ENCODE measurements at places on chromosomes 4 and X.

DNA sequence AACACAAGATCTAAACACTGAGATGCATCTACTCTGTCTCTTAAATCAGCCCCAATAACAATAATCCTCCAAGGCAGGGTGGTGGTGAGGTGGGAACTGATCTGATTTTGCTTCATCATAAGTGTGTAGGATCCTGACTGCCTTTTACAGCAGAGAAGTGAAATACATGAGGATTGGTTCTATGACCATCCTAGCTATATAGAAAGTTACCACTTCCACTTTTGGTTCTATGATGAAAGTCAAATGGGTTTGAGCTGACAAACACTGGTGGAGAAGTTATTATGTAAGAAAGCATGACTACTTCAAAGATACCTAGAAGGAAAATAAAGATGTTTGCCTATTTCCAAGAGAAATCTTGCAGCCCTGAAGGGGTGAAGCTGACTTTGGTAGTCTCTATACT lies 181.6 kb downstream of the NKX6-1 start:
- DNase-seq: no peak

- no peak for DNase-seq
Observed at GRCh38 chr4:5660185-5660584, 48.2 kb downstream of the EVC2 start.

DNA sequence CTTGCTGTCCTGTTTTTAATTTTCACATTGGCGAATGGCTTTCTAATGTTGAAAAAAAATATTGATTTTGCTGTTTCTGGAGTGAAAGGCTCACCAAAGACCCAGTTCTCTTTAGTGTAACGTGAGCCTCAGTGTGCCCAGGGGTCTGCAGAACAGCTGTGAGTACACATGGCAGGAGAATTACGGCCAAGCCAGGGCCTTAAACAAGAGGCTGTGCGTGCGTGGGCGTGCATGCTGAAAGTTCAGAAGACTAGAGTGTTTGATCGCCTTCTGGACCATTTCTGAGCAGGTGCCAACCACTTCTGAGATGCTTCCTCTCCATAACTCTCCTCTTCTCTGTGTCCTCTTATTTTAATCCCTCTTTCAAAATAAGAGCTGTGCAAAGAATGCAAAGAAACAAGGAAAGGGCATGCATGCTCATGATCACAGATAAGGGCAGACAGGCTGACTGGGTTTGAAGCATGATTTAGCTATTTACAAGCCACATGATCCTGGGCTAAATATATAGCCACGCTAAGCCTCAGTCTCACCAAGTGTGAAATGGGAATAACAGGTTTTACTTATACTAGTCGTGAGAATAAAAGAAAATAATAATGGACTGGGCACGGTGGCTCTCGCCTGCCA lies 9.9 kb downstream of the PHEX start:
- DNase-seq: peak; percentile 19

- DNase-seq: no peak
Observed at GRCh38 chr4:97475621-97476020, 667.7 kb downstream of the STPG2 start.

DNA sequence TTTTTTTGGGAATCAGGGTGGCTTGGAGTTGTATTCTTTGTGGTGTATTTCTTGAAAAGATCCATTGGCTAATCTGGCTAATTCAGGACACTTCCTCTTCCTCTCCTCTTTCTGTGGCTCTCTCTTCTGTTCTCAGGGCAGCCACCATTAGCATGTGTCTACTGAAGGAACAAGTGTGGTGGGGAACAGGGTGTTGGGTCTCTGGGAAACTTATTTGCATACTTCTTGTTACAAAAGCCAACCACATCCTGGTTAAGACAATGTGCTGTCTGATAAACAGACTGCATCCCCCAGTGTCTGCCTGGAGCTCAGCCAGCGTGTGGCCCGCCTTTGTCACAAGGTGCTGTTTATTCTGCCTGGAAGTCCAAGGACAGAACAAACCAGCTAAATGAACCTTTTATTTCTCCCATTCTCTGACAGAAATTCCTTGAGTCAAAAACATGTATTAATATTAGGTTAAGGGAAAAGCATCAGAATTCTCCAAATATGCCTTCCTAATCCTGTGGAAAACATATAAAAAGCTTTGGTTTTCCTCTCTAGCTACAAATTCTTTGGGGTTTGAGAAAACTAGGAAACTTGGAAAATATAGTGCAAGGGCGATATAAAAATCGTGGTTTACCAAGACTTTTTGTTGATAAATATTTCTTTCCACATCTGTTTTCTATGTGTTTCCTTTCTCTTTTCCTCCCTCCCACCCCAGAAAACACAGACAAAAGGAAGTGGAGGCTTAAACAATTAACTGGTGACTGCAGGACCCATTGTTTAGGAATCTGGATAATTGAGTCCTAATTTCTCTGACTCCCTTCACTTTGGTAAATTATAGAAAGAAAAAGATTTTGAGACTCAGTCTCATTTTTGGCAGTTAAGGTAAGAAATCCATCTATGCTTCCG lies 203.6 kb downstream of the SPRY1 start:
- peak; percentile 51 for DNase-seq

DNA sequence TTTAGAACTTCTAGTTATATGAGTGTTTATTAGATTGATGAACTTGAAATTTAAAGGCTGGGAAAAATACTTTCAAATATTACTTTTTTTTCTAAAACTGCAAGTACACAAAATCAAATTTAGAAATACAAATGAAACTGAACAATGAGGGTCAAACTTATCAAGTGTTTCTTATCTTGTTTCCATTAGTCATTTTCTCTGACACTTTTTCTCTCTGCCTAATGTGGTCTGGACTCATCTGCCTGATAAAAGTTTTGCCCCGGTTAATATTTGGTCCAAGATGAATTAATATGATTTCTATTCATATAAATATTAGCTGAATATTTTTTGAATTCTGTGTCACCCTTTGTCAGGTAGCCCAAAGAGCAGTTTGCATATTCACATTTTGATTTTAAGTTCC lies 8.7 kb upstream of the HPGDS start:
- no peak for DNase-seq

- DNase-seq: no peak
Observed at GRCh38 chr4:121784401-121784800, 16.7 kb upstream of the EXOSC9 start.

DNA sequence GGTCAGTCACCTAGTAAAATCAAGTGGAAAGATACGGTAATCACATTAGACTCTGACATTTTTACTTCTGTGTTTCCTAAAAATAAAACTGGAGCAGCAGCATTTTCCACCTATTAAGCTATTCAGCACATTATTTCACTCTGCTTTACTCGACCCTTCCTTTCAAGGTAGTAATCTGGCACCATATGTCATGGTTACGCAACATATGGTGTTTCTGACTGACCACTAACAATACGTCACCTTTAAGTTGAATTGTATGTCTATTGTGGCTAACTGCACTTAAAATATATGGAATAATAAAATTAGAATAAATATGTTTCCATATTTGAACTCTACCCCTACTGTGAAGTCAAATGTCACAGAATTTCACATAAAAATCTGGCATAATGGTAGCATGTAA lies 168.8 kb downstream of the CDS1 start:
- no peak for DNase-seq

DNA sequence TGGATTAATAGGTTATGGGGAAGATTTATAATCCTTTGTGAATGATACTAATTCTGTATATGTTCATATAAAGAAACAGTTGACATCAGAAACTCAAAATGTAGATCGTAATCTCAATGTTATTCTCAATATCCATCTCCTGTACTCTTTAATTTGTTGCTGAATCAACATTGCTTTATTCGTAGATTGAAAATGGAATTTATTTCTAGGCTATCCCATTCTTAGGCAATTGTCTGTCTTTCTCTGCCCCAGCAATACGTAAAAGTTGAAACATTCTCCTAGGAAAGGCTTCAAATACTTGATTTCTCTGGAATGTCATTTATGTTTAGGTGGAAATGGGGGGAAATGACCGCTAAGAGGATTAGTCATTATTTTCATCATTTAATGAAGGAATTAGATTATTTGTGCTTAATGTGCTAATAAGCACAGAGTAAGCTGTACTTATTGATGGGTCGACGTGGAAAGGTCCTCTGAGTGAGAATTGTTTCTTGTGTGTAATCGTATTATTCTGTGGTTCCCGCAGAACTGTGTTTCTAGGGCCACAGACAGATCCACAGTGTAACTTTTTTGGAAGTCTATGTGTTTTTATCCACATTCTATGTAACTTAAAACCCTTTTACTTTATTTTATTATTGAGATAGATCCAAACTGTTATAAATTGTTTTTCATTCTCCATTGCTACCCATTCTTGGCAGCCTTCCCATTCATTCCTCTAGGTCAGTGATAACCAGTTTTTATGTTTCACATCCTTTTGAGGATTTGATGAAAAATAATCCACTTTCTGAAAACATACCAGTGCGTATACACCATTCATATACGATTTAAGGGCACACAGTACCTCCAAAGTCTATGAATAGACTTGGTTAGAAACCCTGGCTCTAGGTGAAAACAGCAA lies 262.9 kb downstream of the ARHGAP10 start:
- no peak for DNase-seq

DNA sequence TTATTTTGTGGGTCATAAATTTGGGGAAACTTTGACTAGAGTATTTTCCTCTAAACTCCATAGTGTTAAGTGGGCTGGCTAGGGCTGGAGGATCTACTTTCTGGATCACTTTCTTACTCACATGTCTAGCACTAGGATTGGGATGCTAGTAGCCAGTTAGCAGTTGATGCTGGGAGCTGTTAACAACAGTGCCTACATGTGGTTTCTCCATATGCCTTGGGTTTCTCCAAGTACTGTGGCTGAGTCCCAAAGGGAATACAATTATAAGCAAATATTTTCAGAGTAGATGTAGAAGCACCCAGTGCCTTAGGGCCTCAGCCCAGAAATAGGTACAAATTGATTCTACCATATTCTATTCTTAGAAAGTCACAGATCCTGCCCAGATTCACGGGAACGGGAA lies 1614.9 kb downstream of the ARAP2 start:
- DNase-seq: no peak

DNA sequence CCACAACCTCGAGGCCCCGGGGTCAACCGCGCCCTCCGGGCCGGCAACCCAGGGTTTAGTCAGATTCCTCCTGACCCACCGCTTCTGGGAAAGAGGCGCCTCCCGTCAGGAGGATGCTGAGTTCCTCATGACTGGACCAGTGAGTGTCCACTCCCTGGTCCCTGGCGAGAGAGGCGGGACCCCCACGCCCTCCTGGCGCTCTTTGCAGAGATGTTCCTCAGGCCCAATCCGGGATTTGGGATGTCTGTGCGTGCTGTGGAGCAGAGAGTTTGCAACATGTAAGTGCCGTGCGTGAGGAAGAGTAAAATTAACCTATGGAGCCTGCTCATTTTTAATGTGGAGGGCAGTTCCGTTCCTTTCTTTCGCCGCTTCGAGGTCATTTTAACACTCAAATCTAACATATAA lies 824 bp upstream of the UGDH start:
- DNase-seq: no peak

DNA sequence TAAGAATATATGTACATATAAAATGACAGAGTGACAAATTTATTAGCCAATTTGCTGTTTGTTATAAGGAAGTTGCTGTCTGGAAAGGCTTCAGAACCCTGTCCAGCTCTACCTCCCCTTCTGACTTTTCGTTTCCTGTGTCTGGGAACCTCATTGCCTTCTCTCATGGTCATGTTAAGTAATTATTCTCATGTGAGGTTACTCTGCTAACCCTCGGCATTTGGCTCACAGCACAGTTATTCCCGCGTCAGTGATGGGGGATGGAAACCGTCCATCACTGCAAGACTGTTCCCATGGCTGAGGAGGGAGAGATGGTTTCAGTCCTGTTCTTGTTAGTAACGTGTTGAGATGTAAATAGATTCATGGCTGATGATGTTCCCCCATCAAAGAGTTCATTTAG lies 11.9 kb downstream of the EDNRA start:
- no peak for DNase-seq

GRCh38 chr4:79852305-79852730 lies 220.7 kb downstream of the ANTXR2 start:
- no peak for DNase-seq

DNA sequence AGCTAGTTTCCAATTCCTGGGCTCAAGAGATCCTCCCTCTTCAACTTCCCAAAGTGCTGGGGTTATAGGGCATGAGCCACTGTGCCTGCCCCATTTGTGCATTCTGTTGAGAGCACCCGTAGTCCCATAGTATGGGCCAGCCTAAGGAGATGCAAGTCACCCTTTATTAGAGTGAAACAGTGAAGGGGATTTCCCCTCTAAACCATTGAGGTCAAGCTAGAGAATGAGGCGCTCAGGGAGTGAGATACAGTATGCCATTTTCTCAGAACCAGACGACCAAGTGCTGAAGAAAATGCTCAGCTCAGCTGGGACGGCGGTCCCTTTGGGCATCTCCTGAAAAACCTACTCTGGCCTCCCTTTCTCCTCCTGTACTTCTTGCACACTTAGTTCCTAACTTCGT lies 18.7 kb downstream of the RNF4 start:
- DNase-seq: no peak

DNA sequence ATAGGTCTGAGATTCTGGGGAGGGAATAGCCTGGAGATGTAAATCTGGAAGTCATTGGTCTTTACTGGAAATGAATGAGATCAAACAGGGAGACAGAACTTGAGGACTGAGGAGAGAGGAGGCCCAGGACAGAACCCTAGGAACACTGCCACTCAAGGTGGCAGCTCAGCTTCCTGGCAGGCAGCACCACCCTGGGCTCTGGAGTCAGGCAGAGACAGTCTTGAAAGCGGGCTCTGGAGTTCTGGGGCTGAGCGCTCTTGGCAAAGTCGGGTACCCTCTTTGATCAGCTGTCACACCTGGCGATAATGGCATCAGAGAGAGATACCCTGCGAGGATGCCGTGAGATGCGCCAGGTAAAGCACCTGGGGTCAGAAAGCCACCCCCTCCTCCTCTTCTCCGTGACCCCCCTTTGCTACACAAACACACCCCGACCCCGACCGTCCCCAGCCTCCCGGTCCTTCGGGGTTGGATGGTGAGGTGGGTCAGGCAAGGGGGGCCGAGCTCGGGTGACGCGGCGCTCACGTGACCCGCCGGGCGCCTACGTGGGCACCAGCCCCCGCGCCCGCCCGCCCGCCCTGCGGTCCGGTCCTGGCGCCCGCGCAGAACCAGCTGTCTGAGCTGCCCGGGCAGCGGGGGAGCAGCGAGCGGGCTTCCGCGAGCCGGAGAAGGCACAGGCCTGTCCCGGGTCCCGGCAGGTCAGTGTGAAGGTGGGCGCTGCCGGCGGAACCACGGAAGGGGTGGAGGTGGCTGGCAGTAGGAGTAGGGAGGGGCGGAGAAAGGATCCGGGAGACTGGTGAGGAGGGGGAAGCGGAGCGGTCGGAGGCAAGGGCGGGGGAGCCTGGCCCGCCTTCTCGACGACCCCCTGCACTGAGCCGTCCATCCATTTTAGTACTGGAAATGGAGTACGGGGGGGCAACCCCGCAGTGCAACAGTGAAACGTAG lies at the start of gene TCEAL3:
Gene TCEAL3, plus strand, starts transcription at position 600 of the 942 bp plus-strand sequence. CDS start 1,102 bp downstream, outside the sequence.
- peak; percentile 26 for DNase-seq

- no peak for DNase-seq
Observed at GRCh38 chr4:83316459-83317165, 18.0 kb downstream of the HPSE start.

GRCh38 chr4:41437111-41437536 lies 100.8 kb upstream of the LIMCH1 start:
- no peak for DNase-seq

- DNase-seq: no peak
Observed at GRCh38 chr4:148800940-148801339, 358.7 kb upstream of the NR3C2 start.

All from activated naive CD8-positive, alpha-beta T cell treated with anti-CD3 and anti-CD28 coated beads, Interleukin-2, amount 50 U/mL, for 24 hours (primary cell).